Activated T-cell treated with anti-CD3 and anti-CD28 coated beads, Interleukin-2, amount 50 U/mL, for 1 hour (primary cell): ENCODE measurements at places on chromosomes 13 and 19.

- no peak for DNase-seq
Measured at GRCh38 chr13:90055121-90055520, 1292.4 kb upstream of the MIR17HG start.

GRCh38 chr19:31970027-31970461 is 375.4 kb upstream of the ZNF507 start:
- no peak for DNase-seq

- DNase-seq = no peak
Measured at GRCh38 chr19:5028229-5028886, 59.4 kb downstream of the KDM4B start.

- DNase-seq = no peak
Measured at GRCh38 chr13:49366841-49367240, 77.0 kb downstream of the CAB39L start.

DNA sequence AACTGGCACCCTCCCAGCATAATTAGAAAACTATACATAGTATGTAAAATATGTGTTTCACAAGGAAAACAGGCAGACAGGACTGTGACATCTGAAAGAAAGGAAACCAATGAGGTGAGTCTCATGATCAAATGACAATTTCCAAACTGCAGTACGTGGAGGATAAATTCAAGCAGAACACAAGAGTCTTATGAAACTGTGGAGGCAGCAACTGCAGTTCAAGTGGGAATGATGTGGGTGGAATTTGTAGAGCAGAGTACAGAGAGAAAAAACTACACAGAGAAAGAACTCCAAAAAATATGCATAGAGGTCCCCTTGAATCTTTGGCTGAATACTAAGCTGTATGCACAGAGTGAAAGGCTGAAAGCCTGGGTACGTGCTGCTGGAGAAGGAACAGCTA is 9.7 kb downstream of the SIGLEC6 start:
- DNase-seq = no peak

- no peak for DNase-seq
Measured at GRCh38 chr13:72221276-72221962, 354.4 kb upstream of the DACH1 start.

GRCh38 chr13:46374710-46375109 is 12.3 kb downstream of the RUBCNL start:
- no peak for DNase-seq

DNA sequence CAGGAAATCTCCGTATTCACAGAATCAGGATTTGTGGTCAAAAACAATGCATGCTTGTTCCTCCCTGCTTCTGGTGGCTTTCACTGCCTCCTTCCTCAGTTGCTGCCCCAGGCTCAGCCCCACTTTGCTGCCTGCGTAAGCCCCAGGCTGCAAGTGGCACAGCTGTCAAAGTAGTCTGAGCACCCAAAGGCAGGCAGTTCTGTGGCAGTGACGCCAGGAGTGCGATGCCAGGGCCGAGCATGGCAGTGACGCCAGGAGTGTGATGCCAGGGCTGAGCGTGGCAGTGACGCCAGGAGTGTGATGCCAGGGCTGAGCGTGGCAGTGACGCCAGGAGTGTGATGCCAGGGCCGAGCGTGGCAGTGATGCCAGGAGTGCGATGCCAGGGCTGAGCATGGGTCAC is 77.3 kb upstream of the GPR183 start:
- DNase-seq = peak; percentile 69

GRCh38 chr13:28000567-28000966 is 12.1 kb upstream of the URAD start:
- no peak for DNase-seq

DNA sequence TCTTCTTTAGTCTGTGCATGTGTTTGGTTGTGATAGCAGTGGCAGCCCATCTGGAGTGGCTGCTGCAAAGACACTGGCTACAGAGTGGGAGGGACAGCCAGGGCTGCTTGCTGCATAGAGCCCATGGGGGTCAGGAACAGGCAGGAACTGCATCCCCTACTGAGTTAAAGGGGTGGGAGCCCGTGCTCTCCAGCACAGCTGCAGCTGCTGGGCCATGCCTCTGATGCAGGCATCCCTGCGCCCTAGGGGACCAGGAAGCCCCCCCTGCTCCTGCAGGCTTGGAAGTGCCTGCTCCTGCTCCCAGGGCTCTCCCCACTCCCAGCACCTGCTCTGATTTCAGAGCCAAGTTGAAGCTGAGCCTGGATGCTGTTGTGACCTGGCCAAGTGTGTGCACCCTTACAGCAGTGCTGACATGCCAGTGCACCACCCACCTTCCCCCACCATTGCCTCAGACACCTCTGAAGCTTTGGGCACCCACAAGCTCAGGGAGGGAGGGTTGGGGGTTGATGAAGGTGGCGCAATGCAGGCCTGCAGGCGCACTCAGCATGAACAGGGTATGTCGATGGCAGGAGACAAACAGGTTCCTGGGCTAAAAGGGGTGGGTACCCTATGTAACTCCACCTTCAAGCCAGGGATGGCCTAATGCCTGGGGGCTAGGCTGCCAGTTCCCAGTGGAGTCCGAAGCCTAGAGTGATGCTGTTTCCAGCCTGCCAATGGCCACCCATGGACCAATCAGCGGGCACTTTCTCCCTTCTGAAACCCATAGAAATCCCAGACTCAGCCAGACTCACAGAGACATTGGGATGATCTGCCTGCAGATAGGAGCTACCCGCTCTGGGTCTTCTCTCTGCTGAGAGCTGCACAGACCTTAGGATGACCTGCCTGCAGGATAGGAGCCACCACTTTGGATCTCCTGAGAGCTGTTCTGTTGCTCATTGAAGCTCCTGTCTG is 919.9 kb upstream of the MIR17HG start:
- no peak for DNase-seq

- DNase-seq = no peak
Measured at GRCh38 chr13:23871616-23872220, 17.5 kb downstream of the MIPEP start.

- DNase-seq = peak; percentile 78
Measured at GRCh38 chr19:46529622-46530451, 34.2 kb upstream of the PNMA8B start.

GRCh38 chr19:17327654-17328516 is 6.8 kb downstream of the ANO8 start:
- peak; percentile 70 for DNase-seq

DNA sequence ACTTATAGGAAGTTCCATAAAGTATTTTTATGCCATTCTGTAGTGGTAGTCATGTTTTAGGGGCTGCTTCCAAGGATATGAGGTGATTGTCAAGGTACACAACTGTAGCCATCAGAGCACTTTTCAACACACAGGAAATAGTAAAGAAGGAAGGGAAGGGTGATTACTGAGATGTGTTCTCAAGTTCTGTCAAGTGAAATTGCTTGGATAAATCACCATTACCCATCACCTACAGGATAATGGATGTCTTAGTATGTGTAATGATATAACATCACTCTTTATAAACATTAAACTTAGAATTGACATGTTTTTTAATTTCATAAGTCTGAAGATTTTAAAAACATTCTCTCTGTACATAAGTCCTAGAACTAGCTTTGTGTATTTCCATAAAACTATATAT is 487.9 kb downstream of the DCT start:
- DNase-seq = no peak
